ENCODE measurements at places on chromosomes 4 and X. TPM values are rescaled to one million over a fixed set of nuclear protein-coding genes. Genes with fewer than 3 reads are reported as not detected.

The COL25A1 gene
- total RNA-seq: not detected

The ZNF185 gene
- 2.9 TPM for total RNA-seq

The KLHL34 gene
- not detected for total RNA-seq

- DNase-seq: no peak
These were observed 1086.7 kb downstream of the STIM2 start for GRCh38 chr4:27947302-27947701.

DNA sequence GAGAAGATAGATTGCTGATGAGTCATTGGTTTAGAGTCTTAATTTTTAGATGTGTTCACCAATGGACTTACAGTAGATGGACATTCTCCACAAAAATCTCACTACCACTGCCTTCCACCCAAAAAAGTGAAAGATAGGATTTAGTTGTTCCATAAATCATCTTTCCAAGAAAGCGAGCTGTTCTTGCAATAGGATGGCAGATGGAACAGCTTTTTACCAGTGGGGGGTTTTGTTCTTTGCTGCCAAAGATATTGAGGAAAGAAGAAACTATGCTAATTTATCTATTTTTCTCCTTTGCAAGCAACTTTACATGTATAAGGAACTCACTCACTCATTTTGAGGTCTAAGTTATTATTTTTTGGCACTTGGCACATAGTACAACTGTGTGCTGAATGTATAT is 109.5 kb downstream of the ADGRL3 start:
- no peak for DNase-seq

DNA sequence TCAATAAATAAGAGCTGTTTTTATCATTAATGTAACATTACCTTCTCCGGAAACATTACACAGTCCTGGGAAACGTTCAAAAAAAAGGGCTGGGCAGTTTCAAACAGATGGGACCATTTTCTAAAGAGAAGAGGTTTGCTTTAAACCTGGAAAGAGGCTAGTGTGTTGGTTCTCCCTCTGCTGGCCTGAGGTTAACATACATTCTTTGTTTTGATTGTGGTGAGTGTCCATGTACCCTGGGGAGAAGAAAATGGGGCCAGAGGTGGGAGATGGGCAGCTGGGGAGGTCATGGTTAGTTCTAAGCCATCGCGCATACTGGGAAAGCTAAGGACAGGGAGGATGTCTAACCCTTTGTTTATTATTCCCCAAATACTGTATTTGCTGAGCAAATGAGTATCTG is 194.7 kb downstream of the CPEB2 start:
- DNase-seq: peak; percentile 47

The NOP14 gene
- total RNA-seq: 10.1 TPM

- no peak for DNase-seq
These were observed 81.5 kb downstream of the NHS start for GRCh38 chrX:17456526-17456925.

DNA sequence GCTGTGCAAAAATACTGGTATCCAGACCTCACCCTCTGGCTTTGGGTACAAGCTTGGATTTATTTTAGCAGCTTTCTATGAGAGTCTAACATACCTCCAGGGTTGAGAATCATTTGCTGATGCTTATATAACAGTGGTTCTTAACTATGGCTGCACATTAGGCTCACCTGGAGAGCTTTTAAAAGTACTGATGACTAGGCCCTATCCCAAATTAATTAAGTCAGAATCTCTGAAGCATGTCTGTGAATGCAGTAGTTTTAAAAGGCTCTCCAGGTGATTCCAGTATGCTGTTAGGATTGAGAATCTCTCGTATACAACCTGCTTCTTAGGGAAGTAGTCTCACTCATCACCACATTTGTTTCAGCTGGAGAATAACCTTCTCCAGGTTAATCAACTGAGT is 99.2 kb downstream of the PDHA2 start:
- DNase-seq: no peak

DNA sequence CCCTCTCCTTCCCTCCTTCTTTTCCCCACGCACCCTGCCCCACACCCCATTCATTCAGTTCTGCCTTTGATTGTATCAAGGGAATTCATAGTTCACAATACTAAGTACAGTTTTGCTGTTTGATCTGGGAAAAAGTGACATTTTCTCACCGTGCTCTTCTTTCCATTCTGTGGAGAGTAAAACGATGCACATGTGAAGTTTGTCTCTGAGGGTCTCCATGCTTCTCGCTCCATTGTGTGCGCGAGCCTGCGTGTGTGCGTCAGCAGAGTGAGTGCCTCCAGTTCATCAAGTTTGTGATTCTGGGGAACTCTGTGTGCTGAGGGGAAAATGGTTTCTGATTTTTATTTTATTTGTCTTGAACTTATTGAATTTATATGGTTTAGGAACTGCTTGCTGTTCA is 1.9 kb downstream of the STK26 start:
- no peak for DNase-seq

The PAGE1 gene
- 2.7 TPM for total RNA-seq

GRCh38 chr4:147307896-147308674 is 172.8 kb upstream of the EDNRA start:
- DNase-seq: no peak

DNA sequence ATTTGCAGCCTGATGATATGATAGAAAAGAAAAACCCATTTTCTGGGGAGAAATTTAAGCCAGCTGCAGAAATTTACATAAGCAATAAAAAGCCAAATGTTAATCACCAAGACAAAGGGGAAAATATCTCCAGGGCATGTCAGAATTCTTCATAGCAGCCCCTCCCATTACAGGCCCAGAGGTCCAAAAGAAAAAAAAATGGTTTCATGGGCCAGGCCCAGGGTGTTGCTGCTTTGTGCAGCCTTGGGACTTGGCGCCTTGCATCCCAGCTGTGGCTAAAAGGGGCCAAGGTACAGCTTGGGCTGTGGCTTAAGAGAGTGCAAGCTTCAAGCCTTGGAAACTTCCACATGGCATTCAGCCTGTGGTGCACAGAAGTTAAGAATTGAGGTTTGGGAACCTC is 97.9 kb upstream of the CDX4 start:
- no peak for DNase-seq

The FAM13A gene
- 9.9 TPM for total RNA-seq

DNA sequence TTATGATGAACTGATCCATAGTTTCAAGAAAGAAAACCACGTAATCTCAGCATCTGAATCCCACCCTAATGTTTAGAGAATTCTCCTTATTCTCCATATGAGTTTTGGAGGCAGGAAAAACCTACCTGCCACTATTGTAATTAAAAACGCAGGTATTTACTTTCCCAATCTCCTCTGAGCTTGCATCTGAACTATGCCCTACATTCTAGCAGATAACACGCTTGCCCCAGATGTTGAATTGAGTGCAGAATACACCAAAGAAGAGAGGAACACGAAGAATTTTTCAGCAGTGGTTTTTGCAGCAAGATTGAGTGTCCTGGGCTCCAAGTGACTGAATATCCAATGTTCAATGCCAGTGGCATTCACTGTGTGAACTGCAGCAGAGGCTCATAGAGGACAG is 182.4 kb downstream of the COX18 start:
- no peak for DNase-seq

- DNase-seq: peak; percentile 72
These were observed 185.5 kb upstream of the PSAPL1 start for GRCh38 chr4:7620086-7620813.

Data from RPMI7951 (cell line).